Stimulated activated CD4-positive, alpha-beta T cell treated with anti-CD3 and anti-CD28 coated beads, Interleukin-12 subunit alpha, Interleukin-12 subunit beta, amount 100 ng/mL, for 4 hours (primary cell): ENCODE measurements at places on chromosomes 3 and 15.

DNA sequence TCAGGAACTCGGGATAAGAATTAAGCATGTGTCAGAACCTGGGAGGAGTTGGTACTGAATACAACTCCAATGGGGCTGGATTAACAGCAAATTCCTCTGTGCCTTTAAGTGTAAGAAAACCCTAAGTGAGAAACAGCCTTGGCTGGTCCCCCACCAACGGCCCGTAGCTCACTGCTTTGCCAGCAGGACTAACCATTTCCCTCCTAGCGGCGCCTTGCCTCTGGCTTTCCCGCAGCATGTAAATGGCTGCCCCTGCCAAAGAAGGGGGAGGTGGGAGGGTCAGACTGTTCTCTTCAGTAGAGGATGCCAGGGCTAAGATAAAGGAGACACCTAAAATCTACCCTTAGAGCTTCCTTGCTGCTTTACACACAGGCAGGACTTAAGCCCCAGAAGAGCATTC, 51.0 kb upstream of the SH3GL3 start:
- no peak for DNase-seq

GRCh38 chr3:56321892-56322291, 146.4 kb downstream of the ERC2 start:
- DNase-seq = no peak

GRCh38 chr3:53885239-53885638, 3.3 kb upstream of the ACTR8 start:
- no peak for DNase-seq

DNA sequence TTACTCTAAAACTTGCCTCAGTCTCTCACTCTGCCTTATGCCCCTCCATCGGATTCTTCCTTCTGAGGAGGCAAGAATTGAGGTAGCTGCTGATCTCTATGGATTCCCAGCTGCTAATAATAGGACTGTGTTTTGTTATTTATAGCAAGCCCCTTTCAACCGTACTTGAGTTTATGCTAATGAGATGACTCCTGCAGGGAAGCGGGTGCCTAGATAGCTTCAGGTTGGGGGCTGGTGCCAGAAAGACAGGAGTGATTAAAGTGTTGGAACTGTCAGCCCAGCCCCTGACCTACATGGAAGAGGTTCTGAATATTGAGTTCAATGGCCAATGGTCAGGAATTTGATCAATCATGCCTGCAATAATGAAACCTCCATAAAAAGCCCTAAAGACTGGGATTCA, 21.8 kb upstream of the LIMD1 start:
- no peak for DNase-seq

GRCh38 chr3:61545716-61546115, 15.7 kb upstream of the PTPRG start:
- DNase-seq = no peak

- no peak for DNase-seq
Measured at GRCh38 chr3:171350364-171350763, 109.8 kb downstream of the TNIK start.

GRCh38 chr15:85462029-85462428, 81.6 kb downstream of the AKAP13 start:
- DNase-seq = no peak

DNA sequence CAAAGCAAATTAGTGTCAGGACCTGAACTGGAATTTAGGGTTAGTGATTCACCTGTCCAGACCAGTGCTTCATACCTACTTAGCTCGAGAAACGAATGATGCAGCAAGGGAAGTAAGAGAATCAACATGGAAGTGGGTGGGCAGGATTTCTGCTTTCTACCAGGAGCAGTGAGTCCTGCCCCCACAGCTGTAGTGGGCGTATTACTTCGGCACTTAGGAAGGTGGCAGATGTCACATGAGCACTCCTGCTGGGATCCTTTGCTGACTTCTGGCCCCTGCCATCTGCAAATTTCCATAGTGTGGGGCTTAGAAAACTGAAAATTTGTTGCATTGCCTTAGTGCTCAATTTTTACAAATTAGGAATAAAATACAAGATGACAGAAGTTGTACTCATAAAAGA, 31.2 kb downstream of the RYR3 start:
- no peak for DNase-seq

GRCh38 chr3:23611737-23612295, 193.9 kb upstream of the UBE2E1 start:
- DNase-seq = no peak
